ENCODE measurements at places on chromosomes 4 and X. TPM values are rescaled to one million over a fixed set of nuclear protein-coding genes. Genes with fewer than 3 reads are reported as not detected.

DNA sequence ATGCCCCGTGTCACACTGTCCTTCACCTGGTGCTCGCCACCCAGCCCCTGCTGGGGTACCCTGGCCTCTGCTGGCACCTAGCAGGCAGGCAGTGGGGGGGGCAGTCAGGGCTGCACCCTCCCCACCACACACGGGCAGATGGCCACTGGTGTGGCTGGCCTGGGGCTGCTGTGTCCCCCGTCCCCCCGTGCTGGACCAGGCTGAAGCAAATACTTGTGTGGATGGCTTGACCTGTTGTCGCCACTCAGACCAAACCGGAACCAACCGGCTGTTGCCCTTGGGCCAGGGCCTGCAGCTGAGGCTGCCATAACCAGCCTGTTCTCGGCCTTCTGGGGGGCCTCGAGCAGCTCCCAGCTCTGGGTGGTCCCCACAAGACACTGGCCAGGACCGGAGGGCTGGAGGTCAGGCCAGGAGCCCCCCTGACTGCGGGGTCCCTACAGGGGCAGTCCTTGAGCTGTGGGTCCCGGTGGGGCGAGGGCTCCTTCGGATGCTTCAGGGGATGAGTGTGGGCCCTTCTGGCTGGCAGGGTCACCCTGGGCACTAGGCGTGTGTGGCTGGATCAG, 4.3 kb downstream of the FGFR3 start:
- no peak for DNase-seq

The RTL5 gene
- polyA plus RNA-seq: 1.1 TPM

DNA sequence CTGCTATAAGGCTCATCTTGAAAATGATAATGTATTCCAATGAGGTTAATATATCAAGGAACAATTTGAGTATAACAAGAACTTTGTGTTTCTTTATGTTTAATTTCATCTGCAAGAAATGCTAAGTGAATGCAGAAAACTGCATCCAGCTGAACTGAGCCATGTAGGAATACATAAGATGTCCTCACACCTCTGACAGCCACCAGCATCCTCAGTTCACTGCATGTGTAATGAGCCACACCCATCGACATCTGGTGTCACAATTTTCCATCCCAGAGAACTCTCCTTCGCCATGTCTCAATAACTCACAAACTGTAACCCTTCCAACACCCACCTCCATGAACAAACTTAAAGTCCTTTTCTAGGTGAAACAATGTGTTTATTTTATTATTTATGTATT, 3.3 kb upstream of the IL21 start:
- no peak for DNase-seq

The CFAP99 gene
- not detected for polyA plus RNA-seq

- DNase-seq: no peak
Measured at GRCh38 chr4:177185579-177185978, 124.1 kb upstream of the NEIL3 start.

GRCh38 chr4:107392951-107393350, 327.1 kb downstream of the PAPSS1 start:
- DNase-seq: no peak

DNA sequence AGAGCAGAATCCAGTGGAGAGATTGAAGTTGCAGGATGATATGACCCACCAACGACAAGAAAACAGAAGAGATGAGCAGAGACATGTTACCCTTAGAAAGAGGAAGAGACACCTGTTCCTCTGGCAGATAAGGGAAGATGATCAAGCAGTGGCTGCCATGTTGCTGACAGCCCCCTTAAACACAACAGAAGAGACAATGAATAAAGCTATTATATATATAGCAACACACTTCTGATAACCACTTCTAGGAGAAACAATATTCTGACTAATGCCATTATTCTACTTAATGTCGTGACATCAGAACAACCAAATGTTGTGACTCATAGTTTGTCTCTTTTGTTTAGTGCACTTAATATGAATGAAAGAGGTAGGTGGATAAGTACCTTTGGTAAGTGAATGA, 44.9 kb downstream of the SH3RF1 start:
- no peak for DNase-seq

DNA sequence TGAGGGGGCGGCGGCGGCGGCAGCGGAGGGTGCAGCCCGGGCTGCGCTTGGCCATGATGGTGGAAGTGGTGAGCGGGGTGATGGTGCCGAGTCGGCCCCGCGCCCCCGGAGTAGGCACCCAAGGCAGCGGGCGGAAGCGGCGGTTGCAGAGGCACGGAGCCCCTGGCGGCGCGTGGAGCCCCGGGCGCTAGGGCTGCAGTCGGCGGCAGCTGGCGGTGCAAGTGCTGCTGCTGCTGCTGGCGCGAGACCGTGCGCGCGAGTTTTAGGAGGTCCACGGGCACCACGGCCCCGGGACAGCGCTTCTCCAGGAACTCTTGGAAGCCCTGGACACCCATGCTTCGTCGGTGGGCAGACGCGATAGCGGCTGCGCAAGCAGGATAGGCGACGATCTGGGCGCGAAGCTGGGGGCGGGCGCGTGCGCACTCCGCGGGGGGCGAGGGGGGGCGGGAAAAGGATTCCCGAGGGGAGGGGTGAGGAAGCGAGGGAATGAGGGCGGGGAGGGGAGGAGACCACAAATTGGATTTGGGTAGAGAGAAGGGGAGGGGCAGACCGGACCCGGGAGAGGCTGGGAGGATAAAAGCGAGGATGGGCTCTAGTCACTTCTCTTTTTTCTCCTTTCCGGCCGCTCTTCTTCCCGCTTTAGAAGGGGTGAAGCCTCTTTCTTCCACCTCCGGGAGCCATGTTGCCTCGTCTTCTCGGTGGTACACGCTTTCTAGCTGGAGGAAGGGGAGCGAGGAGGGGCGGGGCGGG, at the start of gene FAM120C:
Gene FAM120C, minus strand, starts transcription at position 391 of the 750 bp plus-strand sequence. Its CDS starts 56 bp downstream, at position 335.
- peak; percentile 78 for DNase-seq

The VSIG1 gene
- 5.4 TPM for polyA plus RNA-seq

DNA sequence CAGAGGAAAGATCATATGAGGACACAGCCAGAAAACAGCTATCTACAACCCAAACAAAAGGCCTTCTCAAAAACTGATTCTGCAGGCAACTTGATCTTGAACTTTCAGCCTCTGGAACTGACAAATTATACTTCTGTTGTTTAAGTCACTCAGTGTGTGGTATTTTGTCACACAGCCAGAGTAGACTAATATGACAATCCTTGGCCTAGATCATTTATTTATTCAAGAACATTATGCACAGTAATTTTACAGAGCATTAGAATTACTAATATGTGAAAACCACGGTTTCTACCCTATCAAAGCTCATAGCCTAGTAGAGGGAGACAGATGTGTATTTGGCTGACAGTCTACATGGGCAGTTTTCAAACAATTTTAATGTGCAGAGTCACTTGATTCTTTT, 167.8 kb upstream of the PCDH18 start:
- DNase-seq: no peak

The FHIP1A gene
- 0.04 TPM for polyA plus RNA-seq

The ZNF674 gene
- 0.97 TPM for polyA plus RNA-seq

The MAGEB10 gene
- polyA plus RNA-seq: not detected

The REPS2 gene
- 1.3 TPM for polyA plus RNA-seq

The SHISA3 gene
- not detected for polyA plus RNA-seq

Measured in B cell (primary cell).